ENCODE measurements at places on chromosomes 5 and 9.

GRCh38 chr9:127162864-127163365 is 40.5 kb upstream of the ANGPTL2 start:
- DNase-seq: no peak

DNA sequence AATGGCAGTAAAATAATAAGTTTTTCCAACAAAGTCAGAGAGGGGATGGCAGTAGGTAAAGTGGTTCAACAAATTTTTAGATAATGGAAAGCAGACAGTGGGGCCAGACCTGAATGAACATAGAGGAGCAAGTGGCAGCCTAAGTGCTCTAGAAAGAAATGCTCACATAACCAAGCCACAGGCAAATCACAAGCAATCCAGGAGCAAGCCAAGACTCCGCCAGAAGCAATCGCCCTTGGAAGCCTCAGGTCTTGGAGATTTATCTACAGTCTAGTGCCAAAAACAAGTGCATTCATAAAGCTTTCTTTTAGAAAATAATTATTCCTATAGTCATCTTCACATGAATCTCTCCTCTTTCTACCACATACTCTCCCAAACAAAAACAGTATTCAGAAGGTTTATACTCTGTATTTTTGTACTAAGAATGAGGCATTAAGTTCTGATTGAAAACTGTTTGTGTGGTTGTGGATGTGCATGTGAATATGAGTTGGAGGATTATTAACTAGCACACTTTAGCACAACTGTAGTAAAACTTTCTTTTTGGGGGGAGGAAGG is 375.5 kb downstream of the CDH9 start:
- no peak for DNase-seq

DNA sequence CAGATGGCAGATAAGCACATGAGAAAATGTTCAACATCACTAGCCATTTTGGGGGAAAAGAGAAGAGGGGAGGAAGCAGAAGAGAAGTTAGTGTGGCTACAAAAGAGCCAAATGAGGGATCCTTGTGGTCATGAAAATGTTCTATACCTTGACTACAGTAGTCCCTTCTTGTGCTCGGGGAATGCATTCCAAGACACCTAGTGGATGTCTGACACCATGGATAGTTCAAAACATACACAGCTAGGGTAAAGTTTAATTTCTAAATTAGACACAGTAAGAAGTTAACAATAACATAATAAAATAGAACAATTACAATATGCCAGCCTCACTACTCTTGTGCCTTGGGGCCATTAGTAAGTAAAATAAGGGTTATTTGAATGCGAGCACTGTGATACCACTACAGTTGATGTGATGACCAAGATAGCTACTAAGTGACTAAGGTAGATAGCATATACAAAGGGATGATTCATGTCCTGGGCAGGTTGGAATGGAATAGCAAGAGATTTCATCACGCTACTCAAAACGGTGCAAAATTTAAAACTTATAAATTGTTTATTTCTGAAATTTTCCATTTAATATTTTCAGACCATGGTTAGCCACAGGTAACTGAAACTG is 344.1 kb downstream of the NR2F1-AS1 start:
- no peak for DNase-seq

DNA sequence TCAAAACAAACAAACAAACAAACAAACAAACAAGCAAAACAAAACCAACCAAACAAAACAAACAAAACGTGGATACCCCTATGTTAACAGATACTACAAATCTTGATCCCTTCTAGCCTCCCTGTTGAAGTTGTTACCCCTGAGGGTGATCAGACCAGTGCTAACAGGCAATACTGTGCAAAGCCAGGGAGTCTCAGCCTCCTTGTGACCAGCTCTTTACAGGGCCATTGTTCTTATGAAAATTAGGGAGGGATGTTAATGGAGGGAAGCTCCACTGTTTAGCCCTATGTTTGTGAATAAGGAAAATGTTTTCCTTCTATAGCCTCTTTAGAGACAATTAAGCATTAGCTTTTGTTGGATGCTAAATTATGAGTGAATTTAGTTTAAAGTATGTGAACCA is 1072.1 kb upstream of the WWC1 start:
- DNase-seq: no peak

- DNase-seq: no peak
These were observed 163.8 kb upstream of the TBC1D2 start for GRCh38 chr9:98419260-98419603.

- no peak for DNase-seq
These were observed 9.5 kb downstream of the CXXC5 start for GRCh38 chr5:139657363-139658321.

DNA sequence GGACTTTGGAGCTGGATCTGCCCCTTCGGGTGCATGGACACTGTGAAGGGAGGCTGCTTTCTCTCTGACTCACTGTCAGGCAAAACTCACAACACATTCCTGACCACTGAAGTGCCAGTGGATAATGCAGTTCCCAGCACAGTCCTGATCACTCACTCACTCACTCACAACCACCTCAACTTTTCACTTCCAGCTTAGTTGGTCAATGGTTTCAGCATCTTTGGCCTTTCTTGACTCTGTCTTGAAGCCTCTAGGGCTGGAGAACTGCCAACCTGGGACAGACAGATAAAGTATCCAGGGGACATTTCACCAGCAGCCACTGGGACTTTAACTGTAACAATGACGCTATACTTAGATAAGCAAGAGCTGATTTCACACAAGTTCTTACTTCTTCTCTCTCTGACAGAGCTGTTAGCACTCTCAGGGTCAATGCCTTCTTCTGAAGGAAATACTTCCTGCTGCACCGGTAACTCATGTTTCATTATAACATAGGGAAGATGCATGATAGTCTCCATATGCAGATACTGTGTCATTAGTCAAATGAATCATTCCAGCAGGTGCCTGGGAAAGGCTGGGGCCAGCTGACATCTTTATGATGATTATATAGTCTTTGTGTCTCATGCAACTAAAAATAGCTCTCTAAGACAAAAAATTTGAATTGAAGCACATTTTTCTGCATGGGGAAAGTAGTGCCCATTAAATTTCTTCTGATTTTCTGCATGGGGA is 499.0 kb downstream of the SEMA5A start:
- no peak for DNase-seq

DNA sequence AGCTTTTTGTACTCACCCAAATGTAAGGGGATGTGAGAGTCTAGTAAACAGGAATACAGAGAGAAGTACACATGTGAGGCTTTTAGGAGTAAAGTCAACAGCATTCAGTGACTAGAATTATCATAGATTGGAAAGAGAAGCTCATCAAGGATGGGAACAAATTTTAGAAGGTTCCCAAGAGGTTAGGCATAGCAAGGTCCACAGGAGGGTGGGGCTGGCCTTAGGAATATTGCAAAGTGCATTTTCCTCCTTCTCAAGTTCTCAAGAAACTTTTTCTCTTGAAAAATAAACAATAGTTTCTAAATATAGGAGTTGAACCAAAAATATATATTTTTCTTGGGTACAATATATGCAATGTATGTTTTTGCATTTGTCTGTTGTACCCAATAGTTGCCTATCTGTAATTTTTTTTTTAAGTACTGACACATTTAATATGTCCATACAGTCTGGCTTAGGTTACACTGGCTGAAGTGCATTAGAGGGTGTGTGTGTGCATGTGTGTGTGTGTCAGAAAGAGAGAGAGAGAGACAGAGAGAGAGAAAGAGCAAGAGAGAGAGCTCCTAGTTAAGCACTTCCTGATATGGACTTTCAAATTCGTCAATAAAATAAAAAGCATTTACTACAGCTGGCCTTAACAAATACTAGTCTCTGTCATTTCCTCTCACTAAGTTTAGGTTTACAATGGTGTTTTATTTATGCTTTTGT is 62.2 kb downstream of the SNX18 start:
- no peak for DNase-seq

GRCh38 chr9:123586275-123586674 is 230.3 kb downstream of the CRB2 start:
- DNase-seq: no peak

DNA sequence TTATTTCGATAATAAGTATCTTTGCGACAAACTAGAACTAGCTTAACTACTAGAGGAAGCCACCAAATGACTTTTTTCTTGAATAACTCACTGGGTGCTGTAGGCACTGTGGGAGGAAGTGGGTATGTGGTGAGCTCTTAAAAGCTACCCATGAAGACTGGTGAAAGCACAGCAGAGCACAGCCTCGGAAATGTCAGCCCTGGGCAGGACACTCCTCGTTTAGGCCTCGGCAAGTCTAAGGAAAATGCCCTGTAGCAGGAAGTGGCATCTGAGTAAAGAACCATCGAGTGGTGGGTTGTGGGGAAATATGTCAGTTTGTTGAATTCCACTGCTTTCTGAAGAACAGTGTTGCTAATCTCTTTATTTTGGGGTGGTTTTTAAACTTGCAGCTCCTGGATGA is 44.0 kb upstream of the NCS1 start:
- peak; percentile 86 for DNase-seq

- no peak for DNase-seq
These were observed 285.8 kb upstream of the MEF2C start for GRCh38 chr5:89168766-89169165.

GRCh38 chr9:38296807-38297206 is 95.7 kb upstream of the ALDH1B1 start:
- no peak for DNase-seq

DNA sequence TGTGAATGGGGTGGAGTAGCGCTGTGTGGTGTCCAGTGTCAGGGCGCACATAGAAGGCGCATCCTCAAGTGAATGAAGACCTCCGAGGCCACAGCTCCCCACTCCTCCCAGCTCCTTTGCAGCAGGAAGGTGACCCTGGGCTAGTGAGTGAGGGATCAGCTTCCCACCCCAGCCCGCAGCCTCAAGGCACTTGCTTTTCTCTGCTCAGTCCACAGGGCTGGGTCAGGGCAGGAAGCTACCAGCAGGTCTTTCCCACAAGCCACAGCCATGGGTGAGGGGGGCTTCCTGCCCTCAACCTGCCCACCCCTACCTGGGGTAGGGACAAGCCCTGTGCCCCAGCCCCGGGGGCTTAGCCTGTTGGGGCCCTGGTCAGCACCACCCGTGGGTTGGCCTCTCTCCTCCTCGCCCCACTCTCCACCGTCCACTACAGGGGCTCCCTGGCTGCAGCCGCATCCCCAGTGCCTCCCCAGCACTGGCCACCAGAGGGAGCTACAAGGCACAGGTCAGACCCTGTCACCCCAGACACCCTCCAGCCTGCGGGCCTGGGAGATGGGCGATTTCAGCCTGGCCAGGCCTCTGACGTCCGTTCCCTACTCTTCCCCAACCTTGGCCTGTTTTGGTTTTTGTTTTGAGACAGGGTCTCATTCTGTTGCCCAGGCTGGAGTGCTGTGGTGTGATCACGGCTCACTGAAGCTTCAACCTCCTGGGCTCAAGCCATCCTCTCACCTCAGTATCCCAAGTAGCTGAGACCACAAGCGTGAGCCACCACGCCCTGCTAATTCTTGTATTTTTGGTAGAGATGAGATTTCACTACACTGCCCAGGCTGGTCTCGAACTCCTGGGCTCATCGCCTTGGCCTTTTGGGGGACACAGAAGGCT is 1.3 kb upstream of the ABCA2 start:
- DNase-seq: peak; percentile 62

DNA sequence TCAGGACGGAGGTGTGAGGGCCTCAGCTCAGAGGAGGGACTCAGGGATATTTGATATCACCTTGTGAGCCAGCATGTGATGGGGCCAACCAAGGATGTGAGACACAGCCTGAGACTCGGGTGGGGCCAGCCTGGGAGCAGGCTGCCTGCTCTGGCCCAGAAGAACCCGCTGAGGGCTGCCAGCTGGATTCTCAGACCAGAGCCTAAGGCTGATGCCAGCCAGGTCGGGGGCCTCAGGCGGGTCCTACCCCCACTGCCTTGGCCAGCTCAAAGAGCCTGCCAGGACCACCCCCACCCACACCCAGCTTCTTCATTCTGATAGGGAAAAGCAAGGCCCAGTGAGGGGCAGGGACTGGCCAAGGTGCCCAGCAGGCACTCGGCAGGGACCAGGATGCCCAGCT is 20.3 kb upstream of the DUSP1 start:
- no peak for DNase-seq

GRCh38 chr5:143401227-143402016 is 2.1 kb downstream of the NR3C1 start:
- DNase-seq: no peak

DNA sequence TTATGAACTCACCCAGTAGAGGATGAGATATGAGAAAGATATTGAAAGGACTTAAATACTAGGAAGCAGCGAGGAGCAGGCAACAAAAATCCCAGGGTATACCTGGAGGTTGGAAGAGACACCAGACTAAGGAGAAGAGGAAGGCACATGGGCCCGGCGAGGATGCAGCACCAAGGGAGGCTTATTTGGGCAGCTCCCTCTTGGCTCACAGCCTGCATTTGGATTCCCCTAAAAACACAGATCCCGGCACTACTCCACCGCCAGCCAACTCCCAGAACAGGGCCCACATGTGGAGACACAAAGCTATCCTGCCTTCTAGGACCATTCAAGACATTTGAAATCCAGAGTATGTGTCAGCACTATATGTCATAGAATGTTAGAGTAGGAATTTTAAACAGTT is 199.8 kb upstream of the FBXL7 start:
- DNase-seq: no peak

GRCh38 chr5:77080905-77081304 is 6.2 kb downstream of the ZBED3 start:
- DNase-seq: no peak

DNA sequence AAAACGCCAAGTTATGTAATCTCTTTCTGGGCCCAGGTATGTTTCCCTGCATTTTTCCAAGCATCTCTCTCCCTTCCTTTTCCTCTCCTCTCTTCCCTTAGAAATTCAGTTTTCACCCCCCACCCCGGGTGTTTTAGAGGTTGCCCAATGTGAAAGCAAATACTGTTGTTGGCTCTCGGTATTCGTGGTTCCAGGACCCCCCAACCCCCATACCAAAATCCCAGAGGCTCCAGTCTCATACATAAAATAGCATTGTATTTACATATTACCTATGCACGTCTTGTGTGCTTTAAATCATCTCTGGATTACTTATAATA is 48.8 kb downstream of the ACER2 start:
- no peak for DNase-seq

DNA sequence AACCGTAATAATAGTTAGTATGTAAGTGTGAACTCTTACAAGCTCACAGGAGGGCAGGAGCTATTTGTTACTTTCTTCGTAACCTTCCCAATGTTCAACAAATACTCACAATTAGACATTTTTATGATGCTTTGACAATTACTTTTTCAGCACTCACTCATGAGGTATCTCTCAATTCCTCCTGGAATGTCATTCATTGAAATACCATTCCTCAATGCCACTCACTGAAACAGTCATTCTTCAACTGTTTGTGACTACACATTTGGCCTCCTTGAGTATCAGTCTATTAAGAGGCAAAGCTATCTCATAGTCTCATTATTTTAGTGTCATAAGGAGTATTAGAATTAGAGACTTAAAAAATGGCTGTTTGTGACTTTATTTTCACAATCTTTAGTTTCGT is 734.1 kb upstream of the DMAC1 start:
- DNase-seq: no peak

DNA sequence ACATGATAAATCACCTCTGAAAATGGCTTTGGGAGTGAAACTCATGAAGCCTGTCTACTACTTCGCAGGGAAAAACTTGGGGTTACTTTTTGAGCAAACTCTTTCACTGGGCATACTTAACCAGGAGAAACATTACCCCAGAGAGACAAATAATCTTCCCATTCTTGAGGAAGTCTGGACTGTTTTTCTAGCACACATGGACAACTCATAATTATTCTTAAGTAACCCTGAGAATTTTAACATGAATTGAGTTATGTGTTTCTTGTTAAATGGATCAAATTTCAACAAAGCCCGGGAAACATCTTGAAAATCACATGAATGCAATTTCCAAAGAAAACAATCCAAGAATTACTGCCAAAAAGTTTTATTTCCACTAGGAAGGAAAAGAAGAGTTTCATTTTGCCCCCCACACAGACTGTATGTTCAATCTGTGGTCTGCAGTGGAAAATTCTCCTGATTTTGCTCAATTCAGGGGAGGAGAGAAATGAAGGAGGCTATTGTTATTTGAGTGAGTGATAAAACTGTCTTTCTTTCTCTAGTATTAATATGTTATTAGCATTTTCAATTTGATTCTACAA is 564.8 kb upstream of the CLINT1 start:
- no peak for DNase-seq
